ENCODE measurements at places on chromosomes 16 and 17.
A peak's percentile ranks its signal among the peaks of the same experiment; 100 is the strongest.

DNA sequence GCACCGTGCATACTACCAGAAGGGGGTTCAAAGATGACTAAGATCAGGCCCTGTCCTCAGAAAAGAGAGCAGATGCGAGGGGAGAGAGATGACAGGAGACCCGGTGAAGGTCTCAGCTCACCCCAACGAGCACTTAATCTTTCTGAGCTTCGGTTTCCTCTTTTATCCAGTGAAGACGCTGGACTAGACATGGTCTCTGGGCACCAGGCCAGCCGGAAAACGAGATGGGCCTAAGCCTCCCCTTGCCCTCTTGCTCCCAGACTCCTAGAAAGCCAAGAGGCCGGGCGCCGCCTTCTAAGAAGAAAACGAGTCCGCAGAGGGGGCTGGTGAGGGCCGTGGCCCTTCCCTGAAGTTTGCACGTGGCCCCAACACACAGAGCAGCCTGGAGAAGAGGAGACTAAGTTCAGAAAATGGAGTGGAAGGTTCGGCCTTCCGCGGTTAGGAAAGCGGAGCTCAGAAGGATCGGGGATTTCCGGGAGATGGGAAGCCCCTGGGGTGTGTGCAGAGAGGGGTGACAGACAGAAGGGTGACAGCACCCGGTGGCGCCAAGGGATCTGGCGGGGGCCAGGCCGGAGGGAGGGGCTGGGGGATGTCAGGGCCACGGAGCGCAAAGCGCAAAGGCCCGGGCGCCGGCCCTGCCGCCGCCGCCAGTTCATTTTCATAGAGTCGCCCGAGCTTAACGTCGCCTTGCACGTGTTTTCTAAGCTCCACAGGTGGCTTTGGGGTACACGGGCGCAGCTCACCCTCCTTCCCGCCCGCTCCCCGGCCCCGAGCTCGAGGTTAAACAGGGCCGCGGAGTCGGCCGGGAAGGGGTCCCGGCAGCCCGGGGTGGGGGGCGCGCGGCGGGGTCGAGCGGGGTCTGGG is 42.1 kb upstream of the BHLHA9 start:
- no peak for DNase-seq

DNA sequence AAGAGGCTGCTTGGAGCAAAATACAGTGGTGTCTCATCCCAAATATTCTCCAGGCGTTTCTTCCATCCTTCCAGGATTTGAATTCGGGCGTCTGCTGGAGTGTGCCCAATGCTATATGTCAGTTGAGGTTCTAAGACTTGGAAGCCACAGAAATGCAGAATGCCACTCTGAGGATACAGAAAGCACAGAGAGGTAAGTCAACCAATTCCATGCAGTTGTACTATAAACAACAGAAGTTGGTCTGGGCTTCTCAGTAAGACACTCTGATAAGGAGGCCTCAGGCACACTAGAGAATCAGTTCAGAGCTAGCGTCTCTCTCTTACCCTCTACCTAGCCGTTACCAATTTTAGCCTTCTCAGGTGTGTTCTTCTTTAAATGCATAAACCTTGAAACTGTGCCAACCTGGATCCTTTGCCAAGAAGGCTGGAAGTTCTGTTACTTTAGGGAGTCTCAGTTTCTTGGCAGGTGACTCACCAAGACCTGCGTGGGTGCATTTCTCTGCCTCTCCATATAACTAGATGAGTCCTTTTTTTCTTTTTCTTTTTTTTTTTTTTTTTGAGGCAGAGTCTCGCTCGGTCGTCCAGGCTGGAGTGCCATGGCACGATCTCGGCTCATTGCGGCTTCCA is 15.1 kb downstream of the NQO1 start:
- DNase-seq: no peak

DNA sequence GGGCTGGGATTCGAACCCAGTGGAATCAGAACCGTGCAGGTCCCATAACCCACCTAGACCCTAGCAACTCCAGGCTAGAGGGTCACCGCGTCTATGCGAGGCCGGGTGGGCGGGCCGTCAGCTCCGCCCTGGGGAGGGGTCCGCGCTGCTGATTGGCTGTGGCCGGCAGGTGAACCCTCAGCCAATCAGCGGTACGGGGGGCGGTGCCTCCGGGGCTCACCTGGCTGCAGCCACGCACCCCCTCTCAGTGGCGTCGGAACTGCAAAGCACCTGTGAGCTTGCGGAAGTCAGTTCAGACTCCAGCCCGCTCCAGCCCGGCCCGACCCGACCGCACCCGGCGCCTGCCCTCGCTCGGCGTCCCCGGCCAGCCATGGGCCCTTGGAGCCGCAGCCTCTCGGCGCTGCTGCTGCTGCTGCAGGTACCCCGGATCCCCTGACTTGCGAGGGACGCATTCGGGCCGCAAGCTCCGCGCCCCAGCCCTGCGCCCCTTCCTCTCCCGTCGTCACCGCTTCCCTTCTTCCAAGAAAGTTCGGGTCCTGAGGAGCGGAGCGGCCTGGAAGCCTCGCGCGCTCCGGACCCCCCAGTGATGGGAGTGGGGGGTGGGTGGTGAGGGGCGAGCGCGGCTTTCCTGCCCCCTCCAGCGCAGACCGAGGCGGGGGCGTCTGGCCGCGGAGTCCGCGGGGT is at the start of gene CDH1:
TSS of gene CDH1 (plus strand) at position 247 of the 684 bp plus-strand sequence. CDS start at position 371, 124 bp downstream.
- no peak for DNase-seq

GRCh38 chr17:57585341-57586195 is 159.5 kb downstream of the CCDC182 start:
- no peak for DNase-seq

GRCh38 chr17:47834756-47835155 is 3.3 kb downstream of the LRRC46 start:
- no peak for DNase-seq

GRCh38 chr17:32861981-32862380 is 14.9 kb downstream of the MYO1D start:
- DNase-seq: no peak

GRCh38 chr16:11676799-11677198 is 8.5 kb downstream of the SNN start:
- DNase-seq: no peak

GRCh38 chr17:55668312-55668920 is 54.2 kb downstream of the TMEM100 start:
- no peak for DNase-seq

DNA sequence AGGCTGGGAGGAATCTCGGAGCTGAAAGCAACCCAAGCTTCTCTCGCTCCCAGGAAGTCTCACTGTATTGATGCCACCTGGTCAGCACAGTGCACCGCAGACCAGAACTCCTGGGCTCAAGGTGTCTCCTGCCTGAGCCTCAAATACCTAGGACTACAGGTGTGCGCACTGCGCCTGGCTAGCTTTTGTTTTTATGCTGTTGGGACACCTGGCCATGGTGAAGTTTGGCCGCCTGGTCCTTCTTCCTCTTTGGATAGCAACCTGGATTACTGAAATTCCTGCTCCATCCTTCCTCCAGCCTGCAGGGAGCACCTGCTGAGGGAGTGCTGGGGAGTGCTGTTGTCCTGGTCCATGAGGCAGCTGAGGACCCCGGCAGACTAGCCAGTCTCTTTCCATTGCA is 56.6 kb downstream of the COTL1 start:
- DNase-seq: no peak

GRCh38 chr17:69325518-69326376 is 1.2 kb downstream of the ABCA5 start:
- DNase-seq: no peak

GRCh38 chr16:70402916-70403659 is 35.8 kb downstream of the ST3GAL2 start:
- no peak for DNase-seq

GRCh38 chr16:27579087-27579980 is 29.4 kb downstream of the KATNIP start:
- DNase-seq: no peak

DNA sequence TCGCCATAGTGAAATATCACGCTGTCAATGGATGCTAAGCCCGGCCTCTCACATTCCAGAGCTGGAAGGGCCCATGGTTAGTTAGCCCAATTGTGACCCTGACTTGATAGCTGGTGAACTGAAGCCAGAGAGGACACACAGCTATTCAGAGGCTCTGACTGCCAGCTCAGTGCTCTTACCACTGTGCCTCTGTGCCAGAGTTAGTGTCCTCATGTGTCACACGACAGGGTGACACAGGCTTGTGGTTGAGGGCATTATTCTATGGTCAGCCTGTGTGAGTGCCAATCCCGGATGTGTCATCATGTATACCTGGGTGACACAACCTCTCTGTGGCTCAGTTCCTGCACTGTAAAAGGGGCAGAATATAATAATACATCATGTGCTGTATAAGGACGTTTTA is 2.5 kb upstream of the MT1X start:
- no peak for DNase-seq

DNA sequence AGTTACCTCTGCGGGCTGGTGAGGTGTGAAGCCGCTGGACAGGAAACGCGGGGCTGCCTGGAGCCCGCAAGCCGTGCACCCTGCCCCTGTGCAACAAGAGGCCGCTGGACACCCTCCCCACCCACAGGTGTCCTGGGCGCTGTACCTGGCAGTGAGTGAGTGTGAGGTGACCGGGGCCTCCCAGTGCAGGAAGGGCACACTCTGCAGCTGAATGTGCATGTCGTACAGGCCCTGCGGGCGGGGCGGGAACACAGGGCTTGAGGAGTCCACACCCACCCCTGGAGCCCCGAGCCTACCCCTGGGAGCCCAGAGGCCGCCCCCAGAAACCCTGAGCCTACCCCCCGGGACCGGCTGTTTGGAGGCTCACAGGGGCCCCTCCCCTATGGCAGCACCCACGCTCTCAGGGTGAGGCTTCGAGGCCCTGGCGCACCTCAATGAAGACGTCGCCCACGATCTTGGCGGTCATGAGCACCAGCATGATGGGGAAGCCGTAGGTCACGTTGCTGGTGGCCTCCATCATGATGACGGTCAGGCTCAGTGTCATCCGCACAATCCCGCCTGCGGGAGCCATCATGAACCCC is 4.3 kb upstream of the CCDC154 start:
- no peak for DNase-seq

GRCh38 chr16:47037746-47038458 is 64.4 kb upstream of the DNAJA2 start:
- DNase-seq: peak; percentile 61

- DNase-seq: no peak
Observed at GRCh38 chr17:50213026-50214022, 11.9 kb upstream of the COL1A1 start.

- DNase-seq: no peak
Observed at GRCh38 chr17:59769887-59770286, 62.4 kb downstream of the VMP1 start.

GRCh38 chr17:75843577-75844529 is at the start of gene UNC13D:
Gene UNC13D (minus strand): TSS chr17:75844404. CDS start chr17:75844337, 67 bp downstream.
- no peak for DNase-seq

DNA sequence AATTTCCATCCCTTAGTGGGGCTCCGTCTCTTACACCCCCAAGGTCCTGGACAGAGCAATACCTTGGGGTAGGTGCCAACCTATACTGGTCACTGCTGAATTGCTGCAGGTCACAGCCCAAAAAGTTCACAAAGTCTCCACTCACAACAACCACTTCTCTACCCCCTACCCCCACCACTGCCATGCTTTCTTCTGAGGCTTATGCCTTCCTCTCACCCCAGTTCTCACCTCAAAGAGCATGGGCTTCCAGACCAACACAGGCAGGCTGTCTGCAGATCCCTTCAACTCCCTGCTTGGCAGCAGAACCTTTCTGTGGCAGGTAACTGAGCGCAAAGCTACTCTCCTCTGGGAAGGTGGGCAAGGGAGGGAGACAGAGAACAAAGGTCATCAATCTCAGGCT is 35.5 kb downstream of the C16orf78 start:
- DNase-seq: no peak

- DNase-seq: no peak
Observed at GRCh38 chr16:75476817-75477216, 12.3 kb upstream of the TMEM170A start.

DNA sequence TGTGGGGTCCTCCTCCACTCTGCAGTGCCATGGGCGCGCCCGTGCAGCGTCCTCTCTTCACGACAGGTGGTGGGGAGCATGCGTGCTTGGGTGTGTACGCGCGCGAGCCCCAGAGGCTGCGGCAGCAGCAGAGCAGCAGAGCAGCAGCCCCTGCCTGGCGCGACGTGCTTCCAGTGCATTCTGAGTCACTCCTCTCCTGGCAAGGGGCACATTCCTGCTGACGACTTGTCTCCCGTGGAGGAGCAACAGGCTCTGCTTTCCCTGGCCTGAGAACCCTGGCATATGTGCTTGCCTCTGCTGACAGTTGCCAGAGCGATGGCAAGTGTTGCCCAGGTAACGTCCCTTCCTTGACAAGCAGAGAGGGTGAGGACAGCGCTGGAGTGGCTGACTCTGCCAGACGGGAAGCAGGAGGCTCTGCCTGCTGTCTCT is 133.8 kb upstream of the PLCG2 start:
- DNase-seq: no peak

DNA sequence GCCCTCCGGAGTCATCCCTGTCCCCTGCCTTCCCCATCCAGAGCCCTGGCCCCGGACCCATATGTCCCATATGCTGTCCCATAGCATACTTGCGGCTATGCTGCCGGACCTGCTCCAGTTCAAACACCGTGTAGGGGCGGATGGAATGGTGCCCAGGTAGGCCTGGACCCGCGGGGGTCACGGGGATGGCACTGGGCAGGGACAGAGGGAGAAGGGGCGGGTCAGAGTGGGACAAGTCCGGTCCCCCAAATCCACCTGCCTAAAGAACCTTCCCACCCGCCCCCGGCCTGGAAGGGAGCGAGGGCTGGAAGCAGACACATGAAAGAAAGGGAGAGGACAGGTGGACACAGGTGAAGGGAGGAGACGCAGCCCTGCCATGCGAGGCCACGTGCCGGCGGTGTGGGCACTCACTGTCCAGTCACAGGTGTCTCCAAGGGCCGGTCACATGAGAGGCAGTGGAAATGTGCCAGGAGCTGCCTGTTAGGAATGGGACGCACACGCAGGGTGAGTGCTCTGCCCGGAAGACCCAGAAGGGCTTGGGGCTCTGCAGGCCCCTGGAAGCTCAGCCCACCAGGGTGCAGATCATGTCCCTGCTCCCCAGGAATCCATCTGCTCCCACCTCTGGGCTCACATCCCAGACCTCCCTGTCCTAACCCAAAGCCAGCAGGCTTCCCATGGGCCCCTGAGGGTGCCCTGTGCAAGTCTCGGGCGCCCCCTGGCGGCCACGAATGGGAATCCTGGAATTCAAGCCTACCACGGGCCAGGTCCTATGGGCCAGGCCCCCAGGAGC is 14.0 kb downstream of the UBALD2 start:
- DNase-seq: no peak

DNA sequence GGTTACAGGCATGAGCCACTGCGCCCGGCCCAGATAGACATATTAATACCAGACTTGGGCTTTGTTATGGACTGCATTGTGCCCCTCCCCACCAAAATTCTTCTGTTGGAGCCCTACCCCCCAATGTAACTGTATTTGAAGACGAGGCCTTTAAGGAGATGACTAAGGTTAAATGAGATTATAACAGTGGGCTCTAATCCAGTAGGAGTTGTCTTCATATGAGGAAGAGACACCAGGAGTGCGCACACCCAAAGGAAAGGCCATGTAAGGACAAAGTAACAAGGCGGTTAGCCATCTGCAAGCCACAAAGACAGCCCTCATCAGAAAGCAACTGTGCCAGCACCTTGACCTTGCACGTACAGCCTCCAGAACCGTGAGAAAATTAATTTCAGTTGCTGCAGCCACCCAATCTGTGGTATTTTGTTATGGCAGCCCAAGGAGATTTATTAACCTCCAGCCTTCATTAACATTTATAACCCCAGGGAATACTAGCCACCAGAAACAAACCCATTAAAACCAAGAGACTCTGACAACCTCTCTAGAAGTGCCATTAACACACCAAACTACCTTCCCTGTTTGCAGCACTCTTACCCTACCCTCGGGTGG is 107.6 kb downstream of the TTC19 start:
- no peak for DNase-seq

GRCh38 chr17:74267987-74268499 is 6.0 kb upstream of the DNAI2 start:
- no peak for DNase-seq

GRCh38 chr17:79721993-79722671 is 8.6 kb upstream of the ENPP7 start:
- no peak for DNase-seq

GRCh38 chr16:77790912-77791311 is 2.5 kb downstream of the VAT1L start:
- DNase-seq: no peak
